Posterior vena cava (tissue), 2 donors: ENCODE measurements at places on chromosomes 2 and 18. TPM values are rescaled to one million over a fixed set of nuclear protein-coding genes. Genes with fewer than 3 reads are reported as not detected.

LIMS4 gene
- 8.2 TPM for total RNA-seq

- no peak for DNase-seq
Observed at GRCh38 chr2:42463570-42463969, 30.2 kb downstream of the KCNG3 start.

GRCh38 chr2:224287531-224287930 is 114.4 kb downstream of the FAM124B start:
- no peak for DNase-seq

DNA sequence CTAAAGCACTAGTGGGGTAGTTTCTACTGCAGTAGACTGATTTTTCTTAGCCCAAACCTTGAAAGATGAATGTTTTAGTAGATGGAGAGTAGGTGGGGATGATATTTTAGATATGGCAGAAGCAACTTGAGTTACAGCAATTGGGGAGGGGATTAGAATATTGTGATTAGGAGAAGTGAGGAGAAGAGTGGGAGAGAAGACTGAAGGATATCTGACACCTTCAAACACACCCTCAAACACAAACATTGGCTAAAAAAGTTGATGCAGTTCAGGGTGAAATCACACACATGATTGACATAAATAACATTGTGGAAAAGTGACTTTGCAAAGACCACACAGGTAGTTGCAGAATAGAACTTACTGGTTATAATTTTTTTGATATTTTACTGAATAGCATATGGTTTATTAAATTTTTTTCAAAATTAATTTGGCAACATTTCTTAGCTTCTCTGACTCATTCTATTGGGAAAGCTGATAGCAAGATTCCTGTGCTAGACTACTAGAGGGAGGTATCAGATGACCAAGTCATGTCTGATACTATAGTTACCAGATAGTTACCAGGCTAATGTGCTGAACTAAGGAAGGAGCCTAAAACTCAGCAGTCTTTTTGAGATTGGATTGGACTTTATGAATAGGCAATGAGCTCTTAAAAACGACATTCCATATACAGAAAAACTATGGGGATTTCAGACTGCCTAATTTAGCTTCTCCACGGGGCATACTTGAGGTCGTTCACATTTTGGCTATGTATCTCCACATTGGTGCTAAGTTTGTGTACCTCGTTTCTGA is 73.0 kb downstream of the ACTR3 start:
- DNase-seq = no peak

GRCh38 chr2:60364491-60364890 is 189.0 kb downstream of the BCL11A start:
- DNase-seq = no peak

DNA sequence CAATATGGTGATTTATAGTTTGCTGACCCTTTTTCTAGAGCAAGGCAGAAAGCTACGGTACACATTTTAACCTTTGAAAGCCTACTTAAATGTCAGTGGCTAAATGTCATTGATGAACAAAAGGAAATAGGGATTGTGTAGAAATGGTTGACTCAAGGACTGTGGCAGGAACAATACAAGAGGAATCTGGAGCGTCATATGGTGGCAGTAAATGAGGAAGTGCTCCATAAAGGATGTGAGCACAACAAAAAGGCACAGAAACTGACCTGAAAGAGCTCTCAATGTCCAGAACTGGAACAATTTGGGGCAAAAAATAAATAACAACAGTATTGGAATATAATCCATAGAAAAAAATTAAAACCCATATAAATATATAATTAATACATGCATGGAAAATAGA is 443.9 kb upstream of the VRK2 start:
- no peak for DNase-seq

- DNase-seq = no peak
Observed at GRCh38 chr2:203739351-203739750, 32.9 kb downstream of the CD28 start.

SYT4 gene
- not detected for total RNA-seq

DNA sequence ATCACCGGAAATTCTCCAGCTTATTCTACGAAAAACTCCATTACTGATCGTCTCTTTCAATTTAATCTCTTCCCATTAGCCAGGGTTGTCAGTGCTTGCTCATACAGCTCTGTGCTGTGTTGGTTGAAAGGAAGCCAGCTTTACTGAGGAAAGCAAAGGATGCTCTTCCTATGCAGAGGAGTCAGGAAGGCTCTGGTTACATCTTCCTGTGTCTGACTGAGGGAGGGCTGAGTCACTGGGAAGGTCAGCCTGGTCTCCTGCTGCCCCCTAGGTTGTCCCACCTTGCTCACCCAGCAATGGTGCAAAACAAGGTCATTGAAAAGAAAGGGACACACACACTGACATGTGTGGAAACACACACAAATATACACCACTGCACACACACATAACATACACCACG is 975.6 kb downstream of the DCDC2C start:
- no peak for DNase-seq

DNA sequence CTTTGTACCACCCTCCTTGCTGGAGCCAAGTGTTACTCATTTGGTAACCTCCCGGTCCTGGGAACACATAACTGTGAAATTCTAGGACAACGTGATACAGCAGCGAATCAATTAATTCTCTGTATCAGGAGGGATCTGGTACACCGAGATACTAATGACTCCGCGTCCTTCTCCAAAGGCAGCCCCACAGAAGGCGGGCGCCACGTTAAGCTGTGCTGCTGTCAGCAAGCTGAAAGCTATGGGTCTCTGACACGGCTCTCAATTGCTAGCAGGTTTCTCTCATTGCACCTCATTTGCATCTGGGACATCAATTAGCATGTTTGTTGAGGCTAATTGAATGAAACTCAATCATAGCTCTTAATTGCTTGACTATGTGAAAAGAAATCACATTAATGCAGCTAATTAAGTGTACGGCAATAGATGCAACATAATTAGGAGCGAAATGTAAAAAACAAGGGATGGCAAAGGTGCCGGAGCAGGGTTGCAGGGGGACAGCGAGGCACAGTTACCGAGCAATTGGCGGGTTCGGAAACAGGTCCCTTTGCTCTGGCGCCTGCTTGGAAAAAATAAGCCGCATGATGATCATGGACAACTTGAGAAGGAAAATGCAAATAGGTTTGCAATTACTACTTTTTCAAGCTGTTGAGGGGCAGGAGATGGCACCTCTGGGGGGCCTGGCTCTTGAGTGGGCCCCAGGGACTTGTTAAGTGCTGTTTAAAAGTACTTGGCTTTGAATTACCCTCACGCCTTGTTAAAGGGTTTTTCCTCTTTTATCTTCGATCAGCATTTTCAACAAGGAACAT is 264.2 kb downstream of the GBX2 start:
- DNase-seq = no peak

NOTO gene
- total RNA-seq = not detected

DNA sequence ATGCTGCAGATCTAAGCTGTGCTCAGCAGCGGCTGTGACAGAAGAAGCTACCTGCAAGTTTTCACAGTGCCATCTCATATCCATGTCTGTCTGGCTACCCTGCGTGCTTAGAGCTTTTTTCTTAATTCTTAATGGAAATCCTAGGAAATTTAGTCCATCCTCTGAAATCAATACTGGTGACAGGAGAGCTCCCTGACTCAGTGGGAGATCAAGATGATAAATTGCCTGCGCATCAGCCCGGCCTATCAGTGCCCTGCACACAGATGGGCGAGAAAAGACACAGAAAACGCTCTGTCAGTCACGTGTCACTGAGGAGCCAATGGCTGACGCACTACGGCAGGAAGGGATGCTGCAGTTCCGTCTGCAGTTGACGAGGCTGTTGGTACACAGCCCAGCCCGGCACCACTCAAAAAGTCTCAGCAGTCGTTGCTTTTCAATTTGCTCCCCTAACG is 819.6 kb upstream of the FSHR start:
- DNase-seq = peak; percentile 83

DNA sequence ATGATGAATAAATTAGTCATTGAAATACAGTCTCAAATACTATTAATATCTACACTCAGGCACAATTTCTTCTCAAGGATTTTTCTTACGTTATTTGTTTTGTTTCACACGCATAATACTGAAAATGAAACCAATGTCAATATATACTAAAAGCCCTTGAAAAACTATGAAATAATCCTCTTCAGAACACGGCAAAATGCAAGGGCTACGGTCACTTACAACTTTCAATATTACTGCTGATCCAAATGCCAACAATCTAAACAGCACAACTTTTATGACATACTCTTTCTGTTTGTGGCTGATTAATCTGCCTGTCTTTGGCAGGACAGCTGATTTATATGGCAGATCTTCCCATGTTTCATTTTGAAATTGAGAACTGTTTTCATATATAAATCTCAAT is 68.3 kb downstream of the LRPPRC start:
- DNase-seq = no peak

GRCh38 chr2:47686018-47686417 is 96.9 kb upstream of the MSH6 start:
- no peak for DNase-seq

- no peak for DNase-seq
Observed at GRCh38 chr2:69154106-69154505, 141.1 kb downstream of the ANTXR1 start.

- peak; percentile 58 for DNase-seq
Observed at GRCh38 chr2:233178994-233179847, 72.3 kb upstream of the ATG16L1 start.
